ENCODE measurements at places on chromosomes 3 and 15. TPM values are rescaled to one million over a fixed set of nuclear protein-coding genes. Genes with fewer than 3 reads are reported as not detected.

DNA sequence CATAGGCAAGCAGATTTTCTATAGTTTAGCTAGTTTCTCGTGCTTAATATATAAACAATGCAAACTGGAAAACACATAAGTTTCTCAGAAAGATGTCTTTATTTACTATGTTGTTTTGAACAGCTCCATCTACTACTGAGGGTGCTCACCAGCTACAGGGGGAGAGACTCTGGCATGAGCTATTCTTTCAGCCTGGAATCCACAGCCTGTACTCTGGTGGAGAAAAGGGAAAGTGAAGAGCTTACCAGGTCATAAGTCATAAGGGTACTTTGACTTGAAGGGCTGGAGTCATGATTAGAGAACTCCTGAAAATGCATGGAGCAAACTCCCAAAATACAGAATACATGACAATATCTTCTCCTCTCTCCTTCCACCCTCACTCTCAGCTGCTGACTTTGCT lies 4.4 kb upstream of the AVEN start:
- H3K27ac ChIP-seq = no peak overlapping the region
- peaks cover 12% of the 10 kb centered on the region for H3K4me1 ChIP-seq
- no peaks in the 10 kb centered on the region for H3K27me3 ChIP-seq

GRCh38 chr3:127853681-127854080 lies 31.4 kb upstream of the MGLL start:
- no peaks in the 10 kb centered on the region for H3K4me1 ChIP-seq
- H3K27ac ChIP-seq = no peak overlapping the region
- no peak overlapping the region for H3K4me3 ChIP-seq
- DNase-seq = no peak
- H3K27me3 ChIP-seq = no peaks in the 10 kb centered on the region

Gene GOLGA8T
- total RNA-seq = not detected

DNA sequence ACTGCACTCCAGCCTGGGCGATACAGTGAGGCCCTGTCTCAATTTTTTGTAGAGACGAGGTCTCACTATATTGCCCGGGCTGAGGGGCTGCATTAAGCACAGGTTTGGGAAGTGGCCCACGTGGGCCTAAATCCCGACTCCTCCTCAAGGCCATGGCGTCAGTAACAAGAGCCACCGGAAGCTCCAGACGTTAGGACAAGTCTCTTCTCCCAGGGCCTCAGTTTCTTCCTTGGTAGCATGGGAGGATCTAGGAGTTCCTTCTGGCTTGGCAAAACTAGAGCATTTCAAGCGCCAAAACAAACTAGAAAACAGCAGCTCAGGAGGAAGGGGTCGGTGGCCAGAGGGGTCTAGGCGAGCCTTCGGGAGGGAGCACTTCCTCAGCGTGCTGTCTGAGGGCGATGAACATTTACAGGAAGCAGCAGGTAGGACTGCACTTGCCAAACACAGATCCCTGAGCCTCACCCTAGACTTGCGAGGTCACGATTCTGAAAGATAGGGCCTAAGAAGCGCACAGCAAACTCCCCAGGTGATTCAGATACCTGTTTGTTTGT lies 536 bp downstream of the SNAPC5 start:
- H3K27me3 ChIP-seq = no peaks in the 10 kb centered on the region
- peaks cover 38% of the 10 kb centered on the region for H3K4me1 ChIP-seq
- no peak for DNase-seq
- H3K27ac ChIP-seq = peak overlapping the region; percentile 93
- H3K4me3 ChIP-seq = peak overlapping the region; percentile 94

Gene MME
- 3.4 TPM for total RNA-seq

Gene MORC1
- total RNA-seq = not detected

GRCh38 chr3:170745211-170745718 lies 124.7 kb downstream of the RPL22L1 start:
- peaks cover 26% of the 10 kb centered on the region for H3K27me3 ChIP-seq
- no peak overlapping the region for H3K4me3 ChIP-seq
- no peak overlapping the region for H3K27ac ChIP-seq
- H3K36me3 ChIP-seq = no peaks in the 10 kb centered on the region

- peaks cover 47% of the 10 kb centered on the region for H3K27me3 ChIP-seq
These were observed 1.3 kb downstream of the FRMD5 start for GRCh38 chr15:44193651-44194322.

- H3K36me3 ChIP-seq = peaks cover 48% of the 10 kb centered on the region
- H3K4me1 ChIP-seq = peaks cover 1% of the 10 kb centered on the region
- no peak for DNase-seq
These were observed 2.1 kb upstream of the ACKR4 start for GRCh38 chr3:132595014-132595413.

Gene SPINT1
- 8.6 TPM for total RNA-seq

DNA sequence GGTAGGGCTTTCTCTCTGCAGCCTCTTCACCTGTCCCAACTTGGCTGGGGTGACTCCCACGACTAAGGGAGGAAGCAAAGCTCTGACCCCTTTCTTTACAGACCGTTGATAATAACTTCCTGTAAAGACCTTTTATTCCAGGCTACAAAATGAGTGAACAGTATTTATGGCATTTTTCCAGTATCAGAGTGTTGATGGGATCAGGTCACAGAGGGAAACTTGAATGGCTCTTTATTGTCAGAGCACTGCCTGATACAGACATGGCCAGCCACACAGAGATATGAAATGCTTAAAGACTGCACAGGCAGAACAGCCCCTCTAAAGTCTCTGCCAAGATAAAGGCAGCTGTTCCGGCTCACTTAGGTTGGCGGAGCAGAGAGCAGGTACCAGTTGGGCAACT lies 1033.9 kb upstream of the NR2F2 start:
- no peaks in the 10 kb centered on the region for H3K27me3 ChIP-seq
- no peak for DNase-seq
- H3K4me1 ChIP-seq = no peaks in the 10 kb centered on the region

- H3K4me3 ChIP-seq = no peak overlapping the region
- H3K27me3 ChIP-seq = no peaks in the 10 kb centered on the region
- H3K4me1 ChIP-seq = peaks cover 3% of the 10 kb centered on the region
- no peak for DNase-seq
- H3K36me3 ChIP-seq = no peaks in the 10 kb centered on the region
These were observed 176.2 kb upstream of the TOPAZ1 start for GRCh38 chr3:44065311-44066094.

DNA sequence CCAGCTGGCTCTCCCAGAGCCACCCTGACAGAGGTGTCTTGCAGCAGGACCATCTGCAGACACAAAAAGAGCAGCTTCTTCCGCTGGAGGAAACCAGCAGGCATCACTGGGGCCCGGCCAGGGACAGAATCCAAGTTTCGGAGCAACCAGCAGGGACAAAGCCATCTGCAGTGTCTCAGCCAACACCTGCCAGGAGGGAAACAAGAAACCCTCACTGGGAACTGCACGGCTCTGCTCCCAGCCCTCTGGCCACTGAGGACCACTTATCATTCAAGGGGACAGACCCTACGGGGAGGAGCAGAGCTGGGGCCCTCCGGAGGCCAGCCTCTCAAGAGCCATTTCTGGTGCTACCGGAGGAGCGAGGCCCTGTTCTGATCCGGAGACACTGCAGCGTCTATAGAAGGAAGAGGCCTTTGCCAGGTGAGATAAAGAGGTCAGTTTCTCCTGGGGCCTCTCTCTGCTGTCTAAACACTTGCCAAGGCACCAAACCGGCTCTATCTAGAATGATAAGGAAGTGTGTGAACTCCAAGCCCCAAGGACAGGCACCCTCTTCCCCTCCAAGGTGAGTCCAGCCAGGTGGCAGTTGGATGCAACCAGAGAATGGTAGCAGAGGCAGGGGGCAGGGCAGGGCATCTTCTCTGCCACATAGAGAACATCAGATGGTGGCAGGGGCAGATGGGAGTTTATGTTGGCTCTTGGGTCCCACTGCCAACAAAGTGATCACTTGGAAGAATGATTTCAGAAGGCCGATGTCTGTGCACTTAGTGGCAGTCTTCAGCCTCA lies 89.0 kb downstream of the CHSY1 start:
- H3K27ac ChIP-seq = no peak overlapping the region
- peaks cover 2% of the 10 kb centered on the region for H3K36me3 ChIP-seq
- no peak overlapping the region for H3K4me3 ChIP-seq
- peaks cover 17% of the 10 kb centered on the region for H3K4me1 ChIP-seq
- H3K27me3 ChIP-seq = no peaks in the 10 kb centered on the region
- no peak for DNase-seq

Gene DUOXA1
- 0.15 TPM for total RNA-seq

DNA sequence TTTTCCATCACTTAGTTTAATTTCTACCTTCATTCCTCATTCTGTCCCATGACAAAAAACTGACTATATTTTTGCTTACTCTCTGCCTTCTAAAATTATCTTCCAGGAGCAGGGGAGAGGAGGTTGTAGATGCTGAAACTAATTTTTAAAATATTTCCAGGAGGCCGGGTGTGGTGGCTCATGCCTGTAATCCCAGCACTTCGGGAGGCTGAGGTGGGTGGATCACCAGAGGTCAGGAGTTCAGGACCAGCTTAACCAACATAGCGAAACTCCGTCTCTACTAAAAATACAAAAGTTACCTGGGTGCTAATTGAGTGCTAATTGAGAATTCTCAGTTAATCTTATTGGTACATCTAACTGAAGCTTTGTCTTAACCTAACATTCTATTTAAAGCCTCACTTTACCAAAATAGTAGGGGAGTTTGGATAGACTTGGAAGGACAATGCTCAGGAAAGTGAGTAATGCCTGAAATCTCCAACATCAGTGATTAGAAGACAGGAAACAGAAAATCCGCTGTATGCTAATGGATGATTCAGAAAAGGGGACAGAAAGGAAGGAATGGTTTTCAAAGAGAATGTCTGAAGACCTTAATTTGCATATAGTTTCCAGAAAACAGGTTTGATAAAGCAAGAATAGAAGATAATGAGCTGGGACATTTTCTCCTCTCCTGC lies 336.1 kb downstream of the GBE1 start:
- H3K4me1 ChIP-seq = no peaks in the 10 kb centered on the region
- DNase-seq = no peak
- no peak overlapping the region for H3K27ac ChIP-seq
- H3K4me3 ChIP-seq = no peak overlapping the region

- H3K27me3 ChIP-seq = no peaks in the 10 kb centered on the region
- DNase-seq = no peak
- no peaks in the 10 kb centered on the region for H3K4me1 ChIP-seq
- H3K27ac ChIP-seq = no peak overlapping the region
- no peaks in the 10 kb centered on the region for H3K36me3 ChIP-seq
- H3K4me3 ChIP-seq = no peak overlapping the region
These were observed 303.9 kb upstream of the SLCO3A1 start for GRCh38 chr15:91549581-91549980.

Gene PLA2G4E
- total RNA-seq = not detected

- H3K4me3 ChIP-seq = no peak overlapping the region
- DNase-seq = no peak
- H3K36me3 ChIP-seq = no peaks in the 10 kb centered on the region
- no peaks in the 10 kb centered on the region for H3K4me1 ChIP-seq
- H3K27ac ChIP-seq = no peak overlapping the region
These were observed 69.8 kb upstream of the SLC4A7 start for GRCh38 chr3:27553886-27554540.

DNA sequence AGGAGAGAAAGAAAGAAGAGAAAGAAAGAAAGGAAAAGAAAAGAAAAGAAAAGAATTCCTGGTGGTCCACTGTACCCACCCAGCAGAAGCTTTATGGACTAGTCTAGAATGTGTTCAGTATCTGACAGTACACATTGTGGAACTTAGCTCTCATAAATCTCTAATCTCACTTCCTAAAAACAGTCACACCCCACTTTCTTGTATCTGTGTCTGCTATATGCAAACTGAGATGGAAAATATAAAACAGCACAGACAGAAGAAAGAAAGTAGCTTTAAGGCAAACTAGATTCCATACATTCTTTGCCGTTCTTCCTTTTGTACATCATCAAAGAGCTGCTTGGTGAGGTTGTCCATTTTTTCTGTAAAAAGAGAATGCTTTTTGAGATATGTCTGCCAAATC lies 41.1 kb upstream of the GNB5 start:
- H3K4me1 ChIP-seq = peaks cover 87% of the 10 kb centered on the region
- H3K36me3 ChIP-seq = no peaks in the 10 kb centered on the region
- H3K27me3 ChIP-seq = no peaks in the 10 kb centered on the region
- peak overlapping the region; percentile 81 for H3K4me3 ChIP-seq
- no peak for DNase-seq

GRCh38 chr15:57591822-57592367 lies at the start of gene MYZAP:
Gene MYZAP, plus strand, starts transcription at chr15:57591904. Its CDS starts 131 bp downstream, at chr15:57592035.
- peaks cover 3% of the 10 kb centered on the region for H3K27me3 ChIP-seq
- peak; percentile 59 for DNase-seq
- peak within 1 kb of the TSS; percentile 48 for H3K27ac ChIP-seq
- H3K4me3 ChIP-seq = peak within 1 kb of the TSS; percentile 81
- no peaks in the 10 kb centered on the region for H3K36me3 ChIP-seq
- peaks cover 51% of the 10 kb centered on the region for H3K4me1 ChIP-seq

GRCh38 chr3:16794257-16794656 lies 90.5 kb upstream of the PLCL2 start:
- no peaks in the 10 kb centered on the region for H3K36me3 ChIP-seq
- no peak for DNase-seq
- H3K27ac ChIP-seq = no peak overlapping the region
- H3K27me3 ChIP-seq = peaks cover 5% of the 10 kb centered on the region

GRCh38 chr3:49715611-49716121 lies 3.8 kb downstream of the AMIGO3 start:
- peaks cover 11% of the 10 kb centered on the region for H3K4me1 ChIP-seq
- no peak for DNase-seq
- H3K36me3 ChIP-seq = peaks cover 10% of the 10 kb centered on the region
- H3K27ac ChIP-seq = no peak overlapping the region
- H3K4me3 ChIP-seq = no peak overlapping the region

GRCh38 chr3:186382217-186382885 lies 20.3 kb upstream of the DGKG start:
- H3K36me3 ChIP-seq = no peaks in the 10 kb centered on the region
- peak overlapping the region; percentile 19 for H3K4me3 ChIP-seq
- H3K27me3 ChIP-seq = no peaks in the 10 kb centered on the region
- no peak for DNase-seq
- no peak overlapping the region for H3K27ac ChIP-seq

DNA sequence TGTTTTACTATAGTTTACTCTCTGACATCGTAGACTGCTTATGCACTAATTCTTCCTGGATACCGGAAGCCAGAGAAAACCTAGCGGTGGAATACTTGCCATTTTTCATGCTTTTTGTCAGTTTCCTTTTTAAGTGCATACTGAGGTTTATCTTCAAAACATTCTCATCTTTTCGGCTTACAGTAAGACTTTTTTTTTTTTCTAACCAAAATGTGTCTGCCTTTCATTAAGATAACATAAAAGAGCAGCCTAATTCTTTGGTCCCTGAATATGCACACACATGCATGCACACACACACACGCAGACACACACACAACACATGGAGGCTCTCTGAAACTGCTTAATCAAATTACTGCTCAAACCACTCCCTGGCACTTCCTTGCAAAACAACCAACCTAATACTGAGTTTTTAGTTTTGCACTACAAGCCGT lies 1.3 kb downstream of the ZNF445 start:
- peaks cover 31% of the 10 kb centered on the region for H3K4me1 ChIP-seq
- H3K27ac ChIP-seq = no peak overlapping the region
- peak overlapping the region; percentile 91 for H3K4me3 ChIP-seq
- H3K36me3 ChIP-seq = peaks cover 9% of the 10 kb centered on the region
- no peak for DNase-seq

DNA sequence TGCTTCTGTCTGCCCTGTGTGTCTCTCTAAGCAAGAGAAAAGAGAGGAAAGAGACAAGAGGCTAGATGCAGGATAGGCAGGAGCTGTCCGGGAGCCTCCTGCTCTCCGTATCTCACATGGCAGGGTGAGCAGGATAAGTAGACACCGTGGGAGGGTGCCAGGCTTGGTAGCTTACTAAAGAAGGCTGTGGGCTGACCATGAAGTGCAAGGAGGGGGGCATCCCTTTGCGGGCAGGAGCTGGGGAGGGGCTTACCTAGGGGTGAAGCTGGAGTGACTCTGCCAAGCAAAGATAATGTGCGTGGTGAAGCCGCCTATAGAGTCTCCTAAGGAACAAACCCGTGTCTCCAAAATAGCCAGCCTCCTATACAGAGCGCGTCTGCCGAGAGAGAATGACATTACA lies 33.7 kb upstream of the TMC3 start:
- no peak for DNase-seq
- no peaks in the 10 kb centered on the region for H3K4me1 ChIP-seq
- no peak overlapping the region for H3K4me3 ChIP-seq
- H3K27ac ChIP-seq = no peak overlapping the region
